ENCODE measurements at places on chromosomes 6 and 20. TPM values are rescaled to one million over a fixed set of nuclear protein-coding genes. Genes with fewer than 3 reads are reported as not detected.

- no peak for ATAC-seq
Measured at GRCh38 chr20:62804021-62804626, 511 bp upstream of the OGFR start.

DNA sequence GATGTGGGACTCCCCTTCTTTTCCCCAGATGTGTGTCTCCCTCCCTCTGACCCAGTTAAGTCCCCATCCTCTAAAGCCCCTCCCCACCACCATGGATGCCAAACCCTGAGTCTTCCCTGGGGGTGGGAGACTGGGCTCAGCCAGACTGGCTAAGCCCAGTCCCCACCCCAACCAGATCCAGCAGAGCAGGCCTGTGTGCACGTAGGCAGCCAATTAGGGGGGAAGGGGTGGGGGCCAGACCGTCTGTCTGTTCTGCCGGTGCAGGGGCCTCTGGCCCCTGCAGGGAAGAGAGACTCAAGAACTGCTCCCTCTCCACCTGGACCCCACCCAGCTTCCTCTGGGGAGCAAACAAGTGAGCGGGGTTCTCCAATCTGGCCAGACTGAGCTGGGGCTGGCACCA lies 605 bp downstream of the COX4I2 start:
- no peak for ATAC-seq

DNA sequence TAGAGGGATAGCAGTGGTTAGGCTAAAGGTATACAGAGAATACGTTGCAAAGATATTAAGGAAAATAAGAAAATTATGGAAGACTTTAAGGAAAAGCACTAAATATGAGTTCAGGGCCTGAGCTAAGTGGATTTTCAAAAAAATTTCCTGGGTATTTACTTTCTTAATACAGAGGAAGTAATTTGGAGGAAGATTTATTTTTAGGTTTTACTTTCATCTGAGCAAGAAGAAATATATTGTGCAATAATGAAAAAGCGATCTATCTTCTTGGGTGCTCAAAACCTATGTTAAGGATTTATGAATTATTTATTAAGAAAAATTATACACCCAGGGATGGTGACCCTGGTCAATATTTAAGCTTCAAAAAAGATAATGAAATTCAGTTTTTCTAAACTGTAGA lies 224.7 kb downstream of the PLCB1 start:
- no peak for ATAC-seq

DNA sequence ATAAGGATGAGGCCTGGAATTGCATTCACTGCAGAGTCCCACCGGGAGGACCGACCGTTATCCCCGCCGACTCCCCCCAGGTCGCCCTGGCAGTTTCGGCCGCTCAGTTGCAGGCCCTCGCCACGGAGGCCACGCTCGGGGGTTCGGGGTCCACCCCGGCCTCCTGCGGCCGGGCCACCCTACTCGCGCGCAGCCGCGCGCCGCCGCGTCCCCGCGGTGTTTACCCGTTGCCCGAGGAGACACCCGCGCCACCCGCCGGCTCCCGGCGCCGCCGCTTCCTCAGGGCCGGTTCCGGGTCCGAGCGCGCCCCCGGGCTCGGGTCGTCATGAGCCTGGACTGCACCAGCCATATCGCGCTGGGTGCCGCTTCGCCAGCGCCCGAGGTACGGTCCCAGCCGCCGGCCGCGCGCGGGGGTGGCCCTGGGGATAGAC lies at the start of gene CCDC170:
TSS of gene CCDC170 (plus strand) at position 214 of the 431 bp plus-strand sequence. CDS start at position 326, 112 bp downstream.
- peak; percentile 43 for ATAC-seq

DNA sequence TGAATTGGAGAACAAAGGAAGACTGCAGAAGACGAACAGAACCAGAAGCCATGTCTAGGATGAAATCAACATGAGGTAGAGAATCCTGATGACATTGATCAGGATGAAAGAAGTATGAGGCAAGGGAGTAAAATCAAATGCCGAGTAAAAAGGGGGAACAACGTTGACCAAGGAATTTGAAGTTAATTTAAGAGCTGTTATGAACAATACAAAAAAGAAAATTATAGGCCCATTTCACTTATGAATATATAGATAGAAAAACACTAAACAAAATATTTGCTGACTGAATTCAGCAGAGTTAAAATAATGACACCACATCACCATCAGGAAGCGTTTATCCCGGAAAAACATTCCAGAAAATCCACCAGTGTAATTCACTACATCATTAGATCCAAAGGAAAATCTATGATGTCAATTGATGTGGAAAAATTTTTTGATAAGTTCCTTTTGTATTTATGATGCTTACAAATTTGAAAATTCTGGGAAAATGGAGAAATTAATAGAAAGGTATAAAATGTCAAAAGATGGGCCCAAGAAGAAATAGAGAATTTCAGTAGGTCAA lies 8.1 kb upstream of the CCN5 start:
- ATAC-seq, result no peak

DNA sequence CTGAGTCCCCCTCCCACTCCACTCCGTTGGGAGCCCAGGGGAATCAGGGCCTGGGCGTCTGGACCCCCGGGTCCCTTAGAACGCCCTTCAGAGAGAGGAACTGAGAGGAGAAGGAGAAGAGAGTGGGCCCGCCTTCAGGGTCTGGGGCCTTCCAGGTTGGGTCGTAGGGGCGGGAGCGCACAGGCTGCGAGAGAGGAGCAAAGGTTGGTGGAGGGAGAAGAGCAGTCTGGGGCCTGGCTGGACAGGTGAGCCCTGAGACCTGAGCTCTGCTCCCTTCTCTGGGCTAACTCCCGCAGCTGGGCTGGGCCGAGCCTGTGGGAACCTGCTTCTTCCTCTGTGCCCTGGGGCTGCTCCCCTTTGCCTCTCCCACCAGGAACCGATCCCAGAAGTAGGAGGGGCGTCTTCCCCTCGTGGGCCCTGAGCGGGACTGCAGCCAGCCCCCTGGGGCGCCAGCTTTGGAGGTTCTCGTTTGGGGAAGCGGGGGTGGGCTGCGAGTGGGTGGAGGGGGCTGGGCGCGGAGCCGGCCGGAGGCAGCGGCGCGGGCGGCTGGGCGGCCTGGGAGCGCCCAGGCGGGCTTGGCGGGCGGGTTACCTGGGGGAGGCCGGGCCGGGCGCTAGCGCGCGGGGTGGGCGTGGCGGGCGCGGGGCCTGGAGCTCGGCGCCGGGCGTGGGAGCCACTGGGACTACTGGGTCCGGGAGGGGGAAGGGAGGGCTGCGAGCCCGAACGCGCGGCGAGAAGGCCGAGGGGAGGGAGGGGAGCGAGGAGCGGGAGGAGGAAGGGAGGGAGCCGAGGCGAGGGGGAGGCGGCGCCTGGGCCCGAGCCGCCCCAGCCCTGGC lies at the start of gene DDR1:
TSS of gene DDR1 (plus strand) at position 835 of the 836 bp plus-strand sequence. CDS start 4,211 bp downstream, outside the sequence.
- peak; percentile 62 for ATAC-seq

DNA sequence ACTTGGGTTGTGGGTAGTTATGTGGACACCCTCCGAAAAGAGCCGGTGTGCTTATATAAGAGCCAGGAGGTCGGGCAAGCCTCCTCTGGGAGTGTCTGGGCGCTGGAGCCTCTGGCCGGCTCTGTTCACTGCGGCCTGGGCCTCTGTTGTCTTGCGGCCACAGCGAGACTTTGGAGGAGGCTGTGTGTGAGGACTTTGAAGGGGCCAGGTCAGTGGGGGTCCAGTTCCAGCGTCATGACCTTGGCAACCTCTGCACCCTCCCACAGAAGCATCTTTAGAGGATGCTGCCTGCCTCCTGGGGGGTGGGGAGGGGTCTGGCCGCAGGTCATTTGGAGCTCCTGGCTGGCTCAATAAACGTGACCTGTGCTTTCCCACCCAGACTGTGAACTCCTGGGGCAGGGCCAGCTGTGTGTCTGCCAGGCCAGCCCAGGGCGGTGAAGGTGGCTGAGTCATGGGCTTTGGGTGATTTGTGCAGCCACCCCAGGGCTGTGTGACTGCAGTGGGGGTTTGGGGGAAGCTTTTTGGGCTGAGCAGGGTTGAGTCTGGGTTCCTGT lies 1.2 kb downstream of the TCEA2 start:
- peak; percentile 24 for ATAC-seq

DNA sequence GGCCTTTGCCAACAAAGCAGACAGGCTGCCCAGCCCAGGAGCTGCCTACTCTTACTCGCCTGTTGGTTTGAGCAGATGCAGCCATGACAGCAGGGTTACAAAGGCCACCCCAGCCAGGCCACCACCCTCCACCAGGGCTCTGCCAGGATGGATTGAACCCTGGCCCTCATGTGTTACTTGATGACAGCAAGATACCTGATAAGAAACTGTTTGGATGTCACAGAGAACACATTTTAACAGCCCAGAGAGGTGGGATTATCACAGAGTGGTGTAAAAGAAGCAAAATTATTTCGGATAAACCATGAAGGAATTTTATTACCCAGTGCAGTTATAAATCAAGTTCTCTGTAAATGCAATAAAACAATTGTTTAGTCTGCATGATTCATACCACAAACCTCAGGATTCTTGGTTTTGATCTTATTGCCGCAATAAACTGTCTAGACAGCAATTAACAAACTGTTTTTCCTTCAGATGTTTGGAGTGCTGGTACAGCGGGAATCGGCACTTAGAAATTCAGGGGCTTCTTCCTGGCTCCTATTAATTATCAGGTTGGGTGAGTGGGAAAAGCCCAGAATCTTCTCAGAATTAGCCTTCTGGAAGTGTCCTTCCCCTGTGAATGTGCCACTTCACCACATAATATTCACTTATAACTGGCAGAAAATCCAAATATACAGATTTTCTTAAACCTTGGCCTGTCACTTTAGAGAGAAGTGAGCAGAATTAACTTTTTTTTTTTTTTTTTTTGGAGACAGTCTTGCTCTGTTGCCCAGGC lies 58.0 kb upstream of the SALL4 start:
- no peak for ATAC-seq

DNA sequence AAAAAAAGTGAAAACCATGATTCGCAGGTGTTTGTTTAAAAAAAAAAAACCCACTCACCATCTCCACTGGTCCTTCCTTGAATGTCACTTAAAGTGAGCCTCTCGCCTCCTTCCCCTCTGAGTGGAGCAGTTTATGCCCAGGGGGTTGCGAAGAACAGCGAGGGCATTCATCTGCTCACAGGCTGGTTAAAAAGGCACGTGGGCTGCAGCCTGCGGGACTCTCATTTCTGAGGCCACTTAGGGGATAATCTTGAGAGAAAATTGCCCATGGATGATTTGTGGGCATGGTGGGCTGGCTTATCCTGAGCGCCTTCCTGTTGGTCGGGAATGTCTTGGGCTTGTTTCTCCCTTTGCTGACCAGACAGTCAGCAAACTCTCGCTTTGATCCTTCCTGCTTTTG lies 18.9 kb downstream of the BCAS4 start:
- no peak for ATAC-seq

GRCh38 chr6:138346302-138347195 lies 31.2 kb upstream of the SMIM28 start:
- no peak for ATAC-seq

DNA sequence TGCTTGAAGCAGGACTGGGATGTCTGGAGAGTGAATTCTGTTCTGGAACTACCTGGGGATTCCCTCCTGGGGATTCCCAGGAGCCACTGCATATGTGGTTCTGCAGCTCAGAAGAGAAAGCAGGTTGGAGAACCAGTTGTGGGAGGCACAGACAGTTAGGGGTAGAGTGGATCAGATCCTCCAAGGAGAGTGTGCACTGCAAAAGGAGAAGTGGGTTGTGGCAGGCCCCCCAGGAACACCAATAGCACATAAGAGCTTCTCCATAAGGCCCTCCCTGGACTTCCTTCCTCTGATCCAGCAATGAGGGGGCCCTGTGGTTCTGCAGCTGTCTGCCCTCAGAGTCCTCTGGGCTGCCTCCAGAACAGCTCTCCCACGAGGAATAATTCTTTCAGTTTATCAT lies 369.2 kb upstream of the CNR1 start:
- ATAC-seq, result no peak

GRCh38 chr20:18567739-18568091 lies 483 bp downstream of the SMIM26 start:
- no peak for ATAC-seq

DNA sequence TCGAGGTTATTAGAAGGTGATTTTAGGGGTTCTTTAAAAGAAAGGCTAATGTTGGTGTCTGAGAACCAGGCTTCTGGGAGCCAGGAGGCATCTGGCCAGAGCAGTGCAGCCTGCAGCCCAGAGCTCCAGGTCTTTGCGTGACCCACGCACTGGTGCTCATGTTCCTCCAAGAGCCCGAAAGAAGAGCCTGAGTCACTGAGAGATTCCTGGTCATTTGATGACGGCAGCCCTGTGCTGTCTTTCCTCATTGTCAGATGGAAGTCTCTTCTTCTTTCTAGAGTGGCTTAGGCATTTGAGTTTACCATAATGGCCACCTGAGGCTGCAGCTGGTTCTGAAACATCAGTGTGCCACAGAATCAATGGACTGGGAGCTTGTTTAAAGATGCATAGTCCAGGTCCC lies 46.4 kb downstream of the CD109 start:
- no peak for ATAC-seq

DNA sequence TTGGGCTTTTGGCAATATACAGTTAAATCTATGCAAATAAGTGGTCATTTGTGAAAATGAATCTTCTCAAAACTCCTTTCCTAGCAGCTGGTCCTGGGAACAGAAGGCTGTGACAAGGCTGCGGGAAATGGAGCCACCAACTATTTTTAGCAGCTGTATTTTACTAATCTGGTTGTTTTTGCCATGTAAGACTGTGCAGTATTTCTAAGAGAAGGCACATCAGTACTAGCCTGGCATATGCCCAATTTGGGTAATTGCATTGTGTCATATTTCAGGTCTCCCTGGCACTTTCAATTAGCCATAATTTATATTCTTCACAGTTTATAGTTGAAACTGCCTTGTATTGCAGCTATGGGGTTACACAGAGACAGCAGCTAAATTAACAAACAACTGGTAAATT lies 109.6 kb downstream of the MANEA start:
- ATAC-seq, result no peak

GRCh38 chr20:63333241-63333836 lies 27.8 kb downstream of the CHRNA4 start:
- peak; percentile 31 for ATAC-seq

GRCh38 chr6:69116658-69117057 lies 481.6 kb downstream of the ADGRB3 start:
- ATAC-seq, result no peak

DNA sequence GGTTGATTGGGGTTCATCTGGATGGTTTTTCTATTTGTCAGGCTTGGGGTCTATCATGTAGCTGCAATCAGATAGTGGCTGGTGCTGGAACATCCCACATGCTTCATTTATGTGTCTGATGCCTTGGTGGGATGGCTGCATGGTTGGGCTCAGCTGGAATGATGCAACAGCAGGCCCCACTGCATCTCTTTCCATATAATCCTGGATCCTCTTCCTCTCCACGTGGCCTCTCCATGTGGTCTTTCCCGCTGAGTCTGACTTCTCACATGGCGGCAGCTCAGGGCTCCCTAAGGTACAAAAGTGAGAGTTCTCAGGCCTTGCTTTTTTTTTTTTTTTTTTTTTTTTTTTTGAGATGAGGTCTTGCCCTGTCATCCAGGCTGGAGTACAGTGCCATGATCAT lies 65.0 kb upstream of the SUPT3H start:
- no peak for ATAC-seq

Gene DEFB124
- not detected for total RNA-seq

Gene TRMT6
- 12.6 TPM for total RNA-seq

Gene RUNX2
- 2.5 TPM for total RNA-seq

Gene VWA7
- total RNA-seq, result 1.6 TPM

Gene NT5E
- total RNA-seq, result 4.1 TPM

Gene CPXM1
- 2.0 TPM for total RNA-seq

Gene KCNB1
- 0.52 TPM for total RNA-seq
